Activated CD4-positive, alpha-beta T cell treated with anti-CD3 and anti-CD28 coated beads for 4 hours (primary cell): ENCODE measurements at places on chromosomes 7 and 10.

DNA sequence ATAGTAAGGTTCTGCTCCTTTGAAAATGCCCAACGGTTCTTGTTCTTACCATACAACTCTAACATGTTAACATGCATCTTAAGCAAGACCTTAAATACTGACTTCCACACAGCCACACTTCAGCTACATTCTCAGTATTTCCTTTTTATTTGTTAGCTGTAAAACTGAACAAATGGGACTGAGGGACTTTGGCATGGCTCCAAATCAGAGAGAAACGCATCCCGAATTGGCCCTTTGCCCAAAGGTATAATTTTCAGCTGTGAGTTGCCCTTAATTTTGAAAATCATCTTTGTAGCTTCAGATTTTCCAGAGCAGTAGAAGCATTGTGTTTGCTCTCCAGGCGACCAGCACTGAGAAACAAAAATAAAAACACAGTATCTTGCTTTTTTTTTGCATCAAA is 56.4 kb downstream of the NEUROD6 start:
- no peak for DNase-seq

- DNase-seq: no peak
Observed at GRCh38 chr7:3561932-3562331, 260.9 kb downstream of the SDK1 start.

DNA sequence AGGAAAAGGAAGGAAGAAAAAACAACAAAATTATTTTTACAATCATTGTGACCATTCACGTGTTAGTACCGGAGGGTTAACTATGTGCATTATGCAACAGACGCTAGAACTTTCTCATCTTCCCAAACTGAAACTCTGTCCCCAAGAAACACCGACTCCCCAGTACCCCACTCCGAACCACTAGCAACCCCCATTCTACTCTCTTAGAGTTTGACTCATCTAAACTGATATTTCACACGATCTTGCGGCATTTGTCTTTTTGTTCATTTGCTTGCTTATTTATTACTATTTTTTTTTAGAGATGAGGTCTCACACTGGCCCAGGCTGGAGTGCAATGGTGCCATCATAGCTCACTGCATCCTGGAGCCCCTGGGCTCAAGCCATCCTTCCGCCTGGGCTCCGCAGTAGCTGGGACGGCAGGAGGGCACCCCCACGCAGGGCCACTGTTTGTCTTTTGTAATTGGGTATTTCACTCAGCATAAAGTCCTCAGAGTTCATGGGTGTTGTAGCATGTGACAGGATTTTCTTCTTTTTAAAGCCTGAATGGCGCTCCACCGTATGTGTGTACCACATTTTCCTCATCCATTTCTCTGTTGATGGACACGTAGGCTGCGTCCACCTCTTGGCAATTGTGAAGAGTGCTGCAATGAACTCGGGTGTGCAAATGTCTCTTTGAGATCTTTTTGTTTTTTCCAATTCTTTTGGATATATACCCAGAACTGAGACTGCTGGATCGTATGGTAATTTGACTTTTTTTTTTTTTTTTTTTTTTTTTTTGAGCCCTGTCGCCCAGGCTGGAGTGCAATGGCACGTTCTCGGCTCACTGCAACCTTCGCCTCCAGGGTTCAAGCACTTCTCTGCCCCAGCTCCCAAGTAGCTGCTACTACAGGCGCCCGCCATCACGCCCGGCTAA is 9.5 kb downstream of the MNX1 start:
- DNase-seq: no peak

- DNase-seq: no peak
Observed at GRCh38 chr10:2729197-2729596, 338.2 kb upstream of the PFKP start.

- no peak for DNase-seq
Observed at GRCh38 chr10:98323221-98324164, 55.5 kb upstream of the LOXL4 start.

DNA sequence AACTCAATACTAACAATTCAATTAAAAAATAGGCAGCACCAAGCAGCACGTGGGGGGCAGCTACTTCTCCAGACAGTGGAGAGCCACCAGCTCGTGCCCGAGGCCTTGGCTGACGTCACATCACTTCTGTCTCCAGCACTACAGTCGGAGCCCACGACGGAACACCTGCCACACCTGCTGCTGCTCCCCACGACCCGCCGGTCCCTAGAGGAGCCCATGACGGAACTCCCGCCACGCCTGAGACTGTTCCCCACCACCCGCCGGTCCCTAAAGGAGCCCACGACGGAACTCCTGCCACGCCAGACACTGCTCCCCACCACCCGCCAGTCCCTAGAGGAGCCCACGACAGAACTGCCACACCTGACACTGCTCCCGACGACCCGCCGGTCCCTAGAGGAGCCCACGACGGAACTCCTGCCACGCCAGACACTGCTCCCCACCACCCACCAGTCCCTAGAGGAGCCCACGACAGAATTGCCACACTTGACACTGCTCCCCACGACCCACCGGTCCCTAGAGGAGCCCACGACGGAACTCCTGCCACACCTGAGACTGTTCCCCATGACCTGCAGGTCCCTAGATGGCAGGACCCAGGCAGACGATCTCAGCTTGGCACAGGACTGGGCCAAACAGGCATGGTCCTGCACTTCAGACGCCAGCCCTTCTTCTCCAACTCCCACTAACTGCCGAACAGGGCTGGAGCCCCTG is 258.0 kb downstream of the ELFN1 start:
- no peak for DNase-seq

GRCh38 chr10:16520900-16521299 is 779 bp downstream of the C1QL3 start:
- DNase-seq: no peak

DNA sequence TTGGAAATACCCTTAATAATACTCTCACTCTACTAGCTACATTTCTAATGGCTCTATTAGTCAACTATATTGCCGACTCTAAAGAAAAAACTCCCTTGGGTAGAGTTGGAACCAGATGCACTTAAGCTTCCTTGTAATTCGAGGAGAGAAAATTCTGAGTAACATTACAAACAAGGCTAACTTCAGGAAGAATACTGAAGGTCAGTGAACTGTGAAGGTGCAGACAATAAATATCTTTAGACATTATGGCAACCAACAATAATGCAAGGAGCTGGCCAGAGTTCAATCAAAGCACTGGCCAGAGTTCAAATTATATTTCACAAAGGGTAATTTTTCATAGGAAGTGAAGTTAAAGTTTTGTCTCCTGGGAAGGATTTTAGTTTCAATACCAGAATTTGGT is 40.7 kb upstream of the MRLN start:
- no peak for DNase-seq

DNA sequence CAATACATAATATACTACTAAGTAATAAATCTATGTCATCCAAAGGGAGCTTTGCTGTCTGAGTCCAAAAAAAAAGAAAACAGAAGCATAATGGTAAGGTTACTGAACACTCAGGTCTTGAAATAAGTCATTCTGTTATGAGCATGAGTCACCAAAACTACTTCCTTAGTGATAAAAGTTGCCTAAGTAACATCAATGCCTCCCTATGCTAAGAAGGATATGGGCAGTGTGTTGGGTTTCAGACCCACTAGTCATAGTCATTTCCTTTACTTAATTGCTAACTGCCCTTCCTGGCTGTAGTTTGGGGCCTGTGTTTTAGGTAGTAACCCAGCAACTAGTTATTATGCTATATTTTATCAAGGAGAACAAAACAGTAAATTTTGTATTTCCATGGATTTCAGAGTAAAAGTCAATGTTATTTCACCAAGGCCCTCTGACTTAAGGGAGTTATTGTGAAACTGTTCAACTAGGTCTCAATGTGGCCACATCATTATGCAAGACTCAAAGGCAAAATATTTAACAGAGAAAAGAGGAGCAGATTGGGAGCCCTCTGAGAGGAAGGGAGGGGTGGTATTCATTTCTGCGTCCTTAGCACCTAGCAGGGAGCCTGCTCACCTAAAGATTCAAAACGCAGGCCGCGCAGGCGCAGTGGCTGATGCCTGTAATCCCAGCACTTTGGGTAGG is 11.7 kb upstream of the VIM start:
- no peak for DNase-seq

GRCh38 chr7:4873071-4873944 is 10.2 kb downstream of the RADIL start:
- DNase-seq: no peak

- DNase-seq: no peak
Observed at GRCh38 chr7:20146451-20146850, 70.7 kb downstream of the MACC1 start.

GRCh38 chr10:119663866-119664698 is 12.9 kb downstream of the BAG3 start:
- DNase-seq: peak; percentile 20

DNA sequence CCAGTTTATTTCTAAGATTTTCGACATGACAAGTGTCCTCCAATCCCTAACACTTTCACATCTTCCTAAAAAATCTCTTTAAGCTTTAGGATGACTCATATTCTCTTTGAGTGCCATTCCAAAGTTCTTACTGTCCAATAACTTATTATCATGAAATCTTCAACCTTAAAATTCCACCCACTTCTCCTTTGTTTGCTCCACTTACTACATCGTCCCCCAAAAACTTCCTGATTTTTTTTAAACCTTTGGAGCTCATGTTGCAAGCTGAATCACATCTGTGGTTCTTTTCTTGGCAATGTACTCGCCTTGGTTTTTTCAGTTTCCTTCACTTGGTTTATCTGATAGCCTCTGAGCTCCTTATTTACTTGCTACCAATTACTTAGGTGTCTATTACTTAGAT is 39.2 kb upstream of the JCAD start:
- DNase-seq: no peak

DNA sequence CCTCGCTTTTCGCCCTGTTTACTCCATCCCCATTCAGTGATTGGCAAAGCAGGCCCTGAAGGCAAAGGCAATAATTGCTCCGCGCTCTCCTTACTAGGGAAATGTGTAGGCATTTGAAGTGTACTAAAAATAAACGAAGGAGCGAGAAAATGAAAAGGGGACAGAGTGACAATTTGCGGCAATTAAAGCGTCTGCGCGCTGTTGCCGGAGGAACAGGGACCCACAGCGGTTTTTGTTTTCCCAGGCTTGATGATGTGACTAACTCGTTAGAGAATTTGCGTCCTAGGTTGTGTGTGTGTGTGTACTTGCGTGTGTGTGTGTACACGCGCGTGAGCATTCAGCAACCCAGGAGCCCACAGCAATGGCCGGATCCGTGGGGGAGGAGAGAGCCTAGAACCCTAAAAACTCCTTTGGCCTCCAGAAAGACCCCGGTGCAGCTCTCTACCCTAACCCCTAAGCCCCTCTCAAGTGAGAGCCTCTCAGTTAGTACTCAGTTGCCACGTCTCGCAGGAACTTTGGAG is 7.8 kb upstream of the DLX6 start:
- DNase-seq: no peak

GRCh38 chr7:91801331-91801983 is 79.0 kb downstream of the MTERF1 start:
- DNase-seq: no peak

- DNase-seq: no peak
Observed at GRCh38 chr10:125520968-125521367, 162.0 kb downstream of the TEX36 start.

GRCh38 chr10:95532536-95532935 is 28.6 kb downstream of the SORBS1 start:
- no peak for DNase-seq

- DNase-seq: no peak
Observed at GRCh38 chr7:2243458-2243857, 1.4 kb downstream of the NUDT1 start.

- no peak for DNase-seq
Observed at GRCh38 chr10:23892296-23892695, 316.6 kb upstream of the KIAA1217 start.

GRCh38 chr10:75234017-75234682 is 1.6 kb downstream of the COMTD1 start:
- peak; percentile 98 for DNase-seq

GRCh38 chr10:77603534-77603927 is 34.1 kb downstream of the KCNMA1 start:
- DNase-seq: no peak

GRCh38 chr7:105003275-105003674 is 10.7 kb upstream of the KMT2E start:
- peak; percentile 57 for DNase-seq

- DNase-seq: no peak
Observed at GRCh38 chr10:101132636-101133473, 1.8 kb downstream of the TLX1 start.

DNA sequence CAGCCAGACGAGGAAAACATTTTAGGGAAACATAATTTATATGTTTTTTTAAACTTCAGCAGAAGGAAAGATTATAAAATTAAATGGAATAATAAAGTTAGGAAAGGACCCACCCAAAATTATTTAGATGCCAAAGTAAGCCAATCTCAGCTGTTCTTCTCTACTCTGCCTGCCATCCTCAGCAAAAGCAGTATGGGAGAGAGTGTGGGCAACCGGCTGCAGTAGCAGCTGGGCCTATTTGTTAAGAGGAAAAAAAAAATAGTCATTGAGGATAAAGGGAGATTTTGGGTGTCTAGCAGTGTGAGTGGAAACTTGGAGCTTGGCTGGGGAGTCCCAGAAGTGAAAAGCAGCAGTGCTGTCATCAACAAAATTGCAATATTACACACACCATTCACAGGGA is 15.4 kb downstream of the SEMA3E start:
- no peak for DNase-seq

DNA sequence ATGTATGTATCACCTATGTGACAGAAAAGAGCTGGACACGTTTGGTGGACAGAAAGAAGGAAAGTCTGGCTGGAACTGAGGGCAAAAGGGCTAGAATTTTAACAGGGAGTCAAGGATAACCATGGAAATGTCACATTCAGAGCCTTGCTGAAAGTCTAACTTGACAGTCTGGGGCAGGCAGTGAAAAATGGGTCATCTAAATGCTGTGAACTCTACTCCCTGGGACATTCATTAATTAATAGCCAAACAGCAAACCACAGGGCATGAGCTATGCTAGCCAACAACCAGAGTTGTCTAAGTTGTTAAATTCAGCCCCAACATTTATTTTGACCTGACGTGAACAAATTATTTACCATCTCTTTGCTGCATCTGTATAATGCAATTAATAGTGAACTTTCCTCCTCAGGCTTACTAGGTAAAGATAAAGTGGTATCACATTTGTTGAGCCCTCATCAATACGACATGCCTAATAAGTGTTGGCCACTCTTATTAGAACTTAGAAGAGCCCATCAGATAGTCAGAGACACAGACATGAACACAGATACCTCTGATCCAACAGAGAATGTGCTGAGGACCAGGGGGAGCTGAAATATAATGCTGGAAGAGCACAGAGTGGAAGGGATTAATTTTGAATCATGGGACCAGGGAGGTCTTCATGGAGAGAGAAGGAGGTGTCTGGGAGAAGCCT is 109.9 kb downstream of the SORCS1 start:
- no peak for DNase-seq

- DNase-seq: peak; percentile 7
Observed at GRCh38 chr10:14838582-14839304, 637 bp downstream of the HSPA14 start.

- DNase-seq: no peak
Observed at GRCh38 chr7:13901577-13901976, 87.9 kb downstream of the ETV1 start.
